T-cell (primary cell): ENCODE measurements at places on chromosomes 11 and 22.

DNA sequence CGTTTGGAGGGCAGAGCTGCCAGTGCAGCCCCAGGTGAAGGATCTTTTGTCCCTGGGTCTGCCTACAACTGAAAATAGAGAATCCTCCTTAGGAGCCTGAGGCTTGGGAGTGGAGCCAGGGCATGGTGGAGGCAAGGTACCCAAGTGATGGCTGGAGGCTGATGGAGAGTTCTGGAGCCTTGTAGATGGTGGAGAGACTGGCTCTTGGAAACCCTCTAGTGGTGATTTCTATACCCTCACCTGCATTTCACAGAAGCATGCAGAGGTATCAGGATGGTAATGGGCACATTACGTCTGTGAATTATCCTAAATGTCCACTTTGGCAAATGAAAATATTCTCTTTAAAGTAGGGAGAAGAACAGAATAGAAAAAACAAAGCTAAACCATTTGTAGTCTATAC is 44.4 kb downstream of the INSC start:
- no peak for DNase-seq

DNA sequence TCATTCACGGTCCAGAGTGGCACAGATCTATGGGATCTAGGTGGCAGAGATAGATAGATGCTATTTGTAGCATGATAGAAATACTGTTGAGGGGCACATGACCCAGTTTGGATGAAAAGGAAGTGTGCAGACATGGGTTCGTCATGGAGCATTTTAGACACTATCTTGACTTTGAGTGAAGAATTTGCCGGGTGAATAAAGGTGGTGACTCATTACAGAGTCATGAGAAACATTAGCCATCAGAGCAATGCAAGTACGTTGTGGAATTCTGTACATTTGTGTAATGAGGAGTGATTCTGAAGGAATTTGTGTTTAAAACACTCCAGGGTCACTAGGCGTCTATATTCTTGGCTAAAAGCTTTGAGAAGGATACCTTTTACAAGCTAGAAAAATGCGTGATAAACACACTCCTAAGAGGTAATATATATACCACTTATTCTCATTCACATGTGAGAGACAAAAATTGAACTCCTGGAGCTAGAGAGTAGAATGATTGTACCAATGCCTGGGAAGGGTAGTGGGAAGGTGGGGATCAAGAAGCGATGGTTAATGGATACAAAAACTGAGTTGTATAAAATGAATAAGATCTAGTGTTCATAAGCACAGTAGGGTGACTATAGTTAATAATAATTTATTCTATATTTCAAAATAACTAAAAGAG is 593.7 kb upstream of the LUZP2 start:
- no peak for DNase-seq

DNA sequence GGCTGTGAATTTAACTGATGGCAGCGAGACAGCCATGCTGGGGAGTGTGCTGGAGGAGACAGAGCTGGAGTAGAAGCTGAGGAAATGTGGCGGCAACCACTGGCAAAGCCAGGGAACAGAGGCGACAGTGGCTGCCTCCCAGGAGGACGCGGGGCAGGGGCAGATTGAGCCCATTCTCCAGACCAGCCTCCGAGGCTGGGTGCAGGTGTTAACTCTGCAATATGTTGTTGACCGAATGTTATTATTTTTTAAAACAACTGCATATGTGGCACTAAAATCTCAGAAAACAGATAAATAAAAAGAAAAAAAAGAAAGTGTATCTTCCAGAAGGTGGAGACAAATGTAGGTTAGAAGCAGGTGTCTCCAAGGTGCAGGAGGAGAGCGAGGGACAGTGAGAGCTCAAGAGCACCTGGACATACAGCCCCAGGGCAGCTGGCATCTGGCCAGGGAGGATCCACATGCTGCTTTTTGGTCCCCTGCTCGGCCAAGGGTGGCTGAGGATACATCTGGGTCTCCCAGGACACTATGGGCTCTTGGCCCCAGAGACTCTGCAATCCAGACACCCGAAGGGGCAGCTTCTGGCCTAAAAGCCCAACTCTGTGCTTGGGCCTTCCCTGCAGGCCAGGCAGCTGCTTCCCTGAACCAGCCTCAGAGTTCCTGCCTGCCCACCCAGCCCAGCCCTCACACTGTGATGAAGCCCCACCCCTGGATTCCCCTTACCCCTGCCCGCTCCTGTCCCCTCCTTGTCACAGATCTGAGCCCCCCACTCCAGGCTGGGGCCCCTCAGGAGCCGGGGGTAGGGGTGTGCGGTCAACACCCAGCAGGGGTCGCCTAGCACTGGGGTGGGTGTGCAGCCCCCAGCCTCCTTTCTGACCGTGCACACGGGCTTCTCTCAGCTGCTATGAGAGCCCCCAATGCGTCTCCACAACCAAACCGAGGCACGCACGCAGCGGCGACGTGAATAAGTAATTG is 12.9 kb downstream of the RTN4R start:
- DNase-seq = no peak

DNA sequence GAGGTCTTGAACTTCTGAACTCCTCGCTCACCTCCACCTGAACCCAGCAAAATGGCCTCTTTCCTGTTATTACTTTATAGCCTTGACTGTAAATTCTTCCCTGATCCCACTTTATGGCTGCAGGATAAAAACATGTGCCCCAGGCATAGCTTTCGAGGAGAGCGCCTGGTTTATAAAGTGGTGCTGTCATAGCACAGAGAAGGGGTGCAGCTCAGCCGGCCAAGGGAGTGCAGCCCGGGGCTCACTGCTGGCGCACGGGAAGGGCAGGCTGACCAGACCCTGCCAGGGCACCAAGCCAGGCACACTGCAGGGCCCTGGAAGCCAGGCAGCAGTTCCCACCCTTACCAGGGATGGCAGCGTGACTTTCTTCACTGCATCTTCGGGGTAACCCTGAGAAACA is 50.9 kb downstream of the ISX start:
- no peak for DNase-seq

- no peak for DNase-seq
These were observed 20.0 kb downstream of the MICAL2 start for GRCh38 chr11:12130180-12130980.

- DNase-seq = no peak
These were observed 239.1 kb upstream of the ARHGAP20 start for GRCh38 chr11:110951037-110951949.

DNA sequence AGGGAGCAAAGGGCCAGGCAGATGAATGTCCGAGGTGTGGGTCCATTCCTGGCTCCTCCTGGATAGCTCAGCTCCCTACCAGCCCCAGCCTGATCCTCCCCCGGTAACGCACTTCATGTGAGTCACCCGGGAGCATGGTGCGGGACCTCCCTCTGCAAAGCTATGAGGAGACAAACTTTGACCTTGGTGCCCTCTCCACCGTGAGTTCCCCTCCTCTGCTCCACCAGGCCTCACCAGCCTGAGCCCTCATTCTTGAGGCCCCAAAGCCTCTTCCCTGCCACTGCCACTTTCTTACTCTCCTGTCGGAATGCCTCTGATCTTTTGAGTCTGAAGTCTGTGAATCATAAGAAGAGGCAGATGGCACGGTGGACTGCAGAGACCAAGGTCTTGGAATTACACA is 37.4 kb upstream of the CD82 start:
- DNase-seq = no peak

DNA sequence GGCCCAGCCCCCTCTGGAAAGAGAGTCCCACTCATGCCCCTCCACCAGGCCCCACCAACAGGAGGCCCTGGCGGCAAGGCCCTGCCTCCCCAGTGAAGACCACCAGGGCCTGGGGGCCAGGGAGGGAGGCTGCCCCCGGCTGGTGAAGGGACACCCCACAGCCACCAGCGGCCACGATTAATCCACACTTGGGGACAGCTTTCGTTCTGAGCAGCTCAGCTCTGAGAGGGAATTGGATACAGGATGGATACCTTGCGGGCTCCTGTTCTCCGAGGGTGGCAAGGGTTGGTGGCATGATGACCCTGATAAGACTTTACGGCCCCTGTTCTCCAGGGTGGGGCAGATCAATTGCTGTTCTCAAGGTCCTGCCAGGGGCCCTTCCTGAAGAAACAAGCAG is 6.9 kb upstream of the NLRP6 start:
- DNase-seq = no peak

GRCh38 chr11:130635937-130636630 is 187.6 kb downstream of the ADAMTS15 start:
- DNase-seq = no peak
